ELR (cell line): ENCODE measurements at places on chromosomes 4 and X.

GRCh38 chr4:74110670-74111069 is 11.7 kb upstream of the CXCL2 start:
- no peak for DNase-seq

DNA sequence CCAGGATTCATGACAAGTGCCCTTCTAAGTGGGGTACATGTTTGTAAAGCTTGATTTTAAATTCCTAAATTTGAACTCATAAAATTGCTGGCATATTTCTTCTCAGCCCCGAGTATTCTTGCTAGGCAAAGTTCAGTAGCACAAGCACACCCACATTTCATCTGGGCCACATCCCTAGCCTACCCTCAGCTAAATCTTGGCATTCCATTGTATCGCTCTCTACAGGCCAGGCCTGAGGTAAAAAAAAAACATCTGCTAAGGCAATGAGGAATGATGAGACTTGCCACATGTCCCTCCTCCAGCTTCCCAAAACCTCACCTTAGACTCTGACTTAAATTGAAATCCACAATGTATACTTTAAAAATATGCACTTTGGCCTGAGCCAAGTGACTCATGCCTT is 51.4 kb upstream of the VCX3B start:
- DNase-seq = no peak

DNA sequence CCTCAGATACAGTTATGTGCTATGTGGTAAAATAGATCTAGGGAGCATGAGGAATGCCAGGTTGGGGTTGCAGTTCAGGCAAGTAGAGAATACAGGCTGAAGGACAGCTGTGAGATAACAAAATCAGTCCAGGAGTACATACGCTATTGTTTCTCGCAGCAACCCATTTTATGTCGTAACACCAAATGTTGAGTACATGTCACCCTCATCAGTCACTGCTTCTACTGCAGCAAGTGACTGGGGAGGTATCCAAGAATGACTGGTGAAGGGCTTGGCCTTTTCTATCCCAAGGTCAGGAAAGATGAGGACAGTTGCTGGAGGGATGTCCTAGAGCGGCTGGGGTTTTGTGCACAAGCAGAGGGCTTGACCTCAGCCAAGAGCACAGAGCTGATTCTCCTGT is 172.1 kb downstream of the CBR4 start:
- DNase-seq = no peak

DNA sequence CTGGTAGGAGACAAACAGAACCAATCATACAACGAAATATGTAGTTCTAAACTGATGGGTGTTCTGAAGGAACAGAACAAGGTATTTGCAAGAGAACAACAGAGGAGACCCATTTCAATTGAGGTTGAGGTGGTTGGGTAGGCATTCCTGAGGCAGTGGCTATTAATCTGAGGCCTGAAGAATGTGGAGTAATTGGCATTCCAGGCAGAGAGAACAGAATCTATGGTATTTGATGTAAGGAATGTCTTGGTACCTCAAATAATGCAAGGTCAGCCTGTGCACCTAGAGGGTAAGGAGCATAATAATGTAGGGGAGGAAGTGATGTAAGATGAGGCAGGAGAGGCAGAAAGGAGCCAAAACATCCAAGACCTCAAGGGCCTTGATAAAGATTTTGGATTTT is 109.5 kb upstream of the TEX13C start:
- no peak for DNase-seq

DNA sequence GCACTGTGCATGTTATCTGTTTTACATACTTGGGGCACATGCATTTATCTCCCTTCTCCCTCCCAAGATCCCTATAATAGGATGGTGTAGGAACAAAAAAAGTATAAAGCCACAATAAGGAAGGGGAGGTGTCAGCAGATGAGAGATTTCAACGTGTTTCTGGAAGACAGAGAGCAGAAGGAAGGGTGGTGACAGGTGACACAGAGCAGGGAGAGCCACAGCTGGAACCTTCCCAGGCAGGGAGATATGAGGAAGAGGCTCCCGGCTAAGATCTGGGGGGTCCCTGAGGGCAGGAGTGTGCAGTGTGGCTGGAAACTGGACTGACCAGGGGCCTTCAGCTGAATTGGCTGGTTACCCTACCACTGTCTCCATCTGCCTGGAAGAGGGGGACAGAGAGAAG is 107.4 kb downstream of the BCOR start:
- DNase-seq = no peak
